ENCODE measurements at places on chromosomes 5 and 9. TPM values are rescaled to one million over a fixed set of nuclear protein-coding genes. Genes with fewer than 3 reads are reported as not detected.

SLC27A6 gene
- total RNA-seq = 11.2 TPM

PDLIM4 gene
- total RNA-seq = 49.6 TPM

NEUROG1 gene
- total RNA-seq = not detected

ZFR gene
- 93.9 TPM for total RNA-seq

RGS14 gene
- total RNA-seq = 14.8 TPM

CNTFR gene
- total RNA-seq = 6.2 TPM

NKD2 gene
- 7.3 TPM for total RNA-seq

FASTKD3 gene
- 14.7 TPM for total RNA-seq

MRPS2 gene
- 9.4 TPM for total RNA-seq

ASPN gene
- total RNA-seq = 419 TPM

ANKRD55 gene
- total RNA-seq = not detected

WNK2 gene
- total RNA-seq = 31.2 TPM

BRINP1 gene
- total RNA-seq = 0.31 TPM

PCDHA12 gene
- 0.10 TPM for total RNA-seq

FAM170A gene
- total RNA-seq = not detected

TOMM5 gene
- 46.6 TPM for total RNA-seq

PLPPR1 gene
- 0.92 TPM for total RNA-seq

FRMD3 gene
- total RNA-seq = 33.2 TPM

PCDHB9 gene
- 1.7 TPM for total RNA-seq

MARCHF11 gene
- total RNA-seq = not detected

CDH9 gene
- total RNA-seq = not detected
